ENCODE measurements at places on chromosomes 6 and 20.

- DNase-seq: no peak
These were observed 18.6 kb downstream of the MYCT1 start for GRCh38 chr6:152716322-152716721.

- no peak for DNase-seq
These were observed 3.0 kb upstream of the DLGAP4 start for GRCh38 chr20:36303020-36303595.

- DNase-seq: no peak
These were observed 303.4 kb downstream of the THBS2 start for GRCh38 chr6:168949981-168950857.

DNA sequence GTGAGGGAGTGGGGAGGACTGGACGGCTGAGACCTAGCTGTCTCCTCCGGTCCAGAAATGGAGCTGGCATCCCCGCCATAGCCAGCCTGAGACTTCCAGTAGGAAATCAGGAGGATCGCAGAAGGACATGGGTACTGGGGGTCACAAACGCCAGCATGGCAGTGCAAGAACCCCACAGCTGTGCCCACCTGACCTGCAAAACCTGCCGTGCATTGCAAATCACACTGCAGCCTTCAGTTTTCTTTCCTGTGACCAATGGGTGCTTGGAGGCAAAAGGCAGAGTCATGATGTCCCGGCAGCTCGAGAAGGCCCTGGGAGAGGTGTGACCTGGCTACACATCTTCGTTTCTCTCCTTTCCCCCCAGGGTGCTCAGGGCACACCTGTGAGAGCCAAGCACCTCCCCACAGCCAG lies 23.3 kb upstream of the PHACTR3 start:
- DNase-seq: no peak

- DNase-seq: no peak
These were observed 57.4 kb upstream of the MRAP2 start for GRCh38 chr6:83976037-83976755.

- DNase-seq: no peak
These were observed 341.8 kb downstream of the SYNE1 start for GRCh38 chr6:152295346-152295745.

Measured in amygdala (tissue), 56 donors.